ENCODE measurements at places on chromosomes 12 and 14.

DNA sequence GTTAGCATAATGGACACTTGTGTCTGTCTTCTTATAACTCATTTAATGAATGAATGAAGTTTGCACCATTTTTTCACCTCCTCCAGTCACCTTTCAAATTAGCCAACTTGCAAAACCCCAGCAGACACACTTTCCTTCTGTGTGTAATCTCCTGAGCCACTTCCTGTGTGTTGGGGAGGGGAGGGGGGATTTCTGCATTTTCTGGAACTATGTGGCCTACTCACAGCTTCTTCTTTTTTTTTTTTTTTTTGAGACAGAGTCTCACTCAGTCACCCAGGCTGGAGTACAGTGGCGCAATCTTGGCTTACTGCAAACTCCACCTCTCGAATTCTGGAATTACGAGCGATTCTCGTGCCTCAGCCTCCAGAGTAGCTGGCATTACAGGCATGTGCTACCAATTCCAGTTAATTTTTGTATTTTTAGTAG, 4.1 kb upstream of the SERPINA1 start:
- peaks cover 17% of the 10 kb centered on the region for H3K27me3 ChIP-seq
- DNase-seq, result peak; percentile 49
- H3K4me1 ChIP-seq, result peaks cover 7% of the 10 kb centered on the region
- no peaks in the 10 kb centered on the region for H3K36me3 ChIP-seq

GRCh38 chr14:68366656-68367055, 426.2 kb downstream of the ZFP36L1 start:
- no peaks in the 10 kb centered on the region for H3K27me3 ChIP-seq
- no peak overlapping the region for H3K27ac ChIP-seq
- peaks cover 3% of the 10 kb centered on the region for H3K36me3 ChIP-seq

DNA sequence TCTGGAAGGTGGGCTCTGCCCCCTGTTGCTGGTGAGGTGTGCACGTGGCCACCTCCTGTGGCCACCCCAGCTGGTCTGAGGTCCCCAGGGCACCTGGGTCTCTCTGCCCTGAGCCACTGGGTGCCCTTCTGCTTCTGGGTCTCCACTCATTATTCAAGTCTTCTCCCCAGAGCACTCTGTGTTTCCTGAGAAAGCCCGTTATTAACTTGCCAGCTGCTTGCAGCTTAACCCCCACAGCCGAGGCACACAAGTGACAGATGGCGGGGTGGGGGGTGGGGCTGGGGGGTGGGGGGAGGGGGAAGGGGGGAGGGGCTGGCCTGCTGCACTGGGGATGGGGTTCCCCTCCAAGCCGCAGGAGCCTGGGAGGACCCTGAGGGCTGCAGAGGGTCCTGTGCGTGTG, 40.5 kb downstream of the FBRSL1 start:
- H3K36me3 ChIP-seq, result no peaks in the 10 kb centered on the region
- DNase-seq, result no peak
- H3K27ac ChIP-seq, result no peak overlapping the region
- H3K4me3 ChIP-seq, result no peak overlapping the region
- H3K4me1 ChIP-seq, result peaks cover 2% of the 10 kb centered on the region
- H3K27me3 ChIP-seq, result no peaks in the 10 kb centered on the region

- no peak overlapping the region for H3K4me3 ChIP-seq
- no peaks in the 10 kb centered on the region for H3K27me3 ChIP-seq
- DNase-seq, result no peak
- H3K4me1 ChIP-seq, result no peaks in the 10 kb centered on the region
- no peak overlapping the region for H3K27ac ChIP-seq
These were observed 32.0 kb downstream of the HRK start for GRCh38 chr12:116849216-116849615.

DNA sequence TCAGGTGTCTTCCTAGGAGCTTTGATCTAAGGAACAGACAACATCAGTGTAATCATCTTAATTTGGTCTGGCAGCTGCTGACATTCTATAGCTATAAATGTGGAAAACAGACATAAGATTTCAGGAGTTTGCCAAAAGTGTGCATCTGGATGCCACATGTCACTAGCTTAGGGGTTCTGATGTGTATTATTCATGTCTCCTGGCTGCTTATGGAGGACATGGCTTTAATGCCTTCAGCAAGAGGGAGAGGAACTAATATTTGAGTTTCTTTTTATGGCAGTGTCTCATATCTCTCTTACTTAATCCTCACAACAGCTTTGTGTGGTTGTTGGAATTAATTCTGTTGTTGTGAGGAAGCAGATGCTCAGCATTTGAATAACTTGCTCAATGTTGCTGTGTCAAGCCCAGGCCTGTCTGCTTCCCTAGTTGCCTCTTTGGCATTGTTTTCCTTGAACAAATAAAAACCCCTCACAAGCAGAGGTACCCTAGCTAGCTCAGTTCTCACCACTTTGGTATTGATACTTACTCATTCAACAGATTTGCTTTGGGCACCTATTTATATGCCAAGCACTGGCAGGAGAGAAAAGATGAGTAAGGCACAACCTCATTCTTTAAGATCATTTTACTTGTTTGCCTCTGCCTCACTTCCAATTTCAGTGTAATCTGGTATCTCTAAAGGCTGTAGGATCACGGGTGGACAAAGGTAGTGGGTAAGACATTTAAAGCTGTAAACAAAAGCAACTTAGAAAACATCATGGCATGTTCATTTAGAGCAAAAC, 39.8 kb upstream of the EID3 start:
- H3K4me3 ChIP-seq, result no peak overlapping the region
- H3K36me3 ChIP-seq, result no peaks in the 10 kb centered on the region

GRCh38 chr12:107435520-107435919, 250.1 kb upstream of the PWP1 start:
- no peak overlapping the region for H3K27ac ChIP-seq
- H3K27me3 ChIP-seq, result no peaks in the 10 kb centered on the region
- no peak overlapping the region for H3K4me3 ChIP-seq
- DNase-seq, result no peak
- no peaks in the 10 kb centered on the region for H3K36me3 ChIP-seq

DNA sequence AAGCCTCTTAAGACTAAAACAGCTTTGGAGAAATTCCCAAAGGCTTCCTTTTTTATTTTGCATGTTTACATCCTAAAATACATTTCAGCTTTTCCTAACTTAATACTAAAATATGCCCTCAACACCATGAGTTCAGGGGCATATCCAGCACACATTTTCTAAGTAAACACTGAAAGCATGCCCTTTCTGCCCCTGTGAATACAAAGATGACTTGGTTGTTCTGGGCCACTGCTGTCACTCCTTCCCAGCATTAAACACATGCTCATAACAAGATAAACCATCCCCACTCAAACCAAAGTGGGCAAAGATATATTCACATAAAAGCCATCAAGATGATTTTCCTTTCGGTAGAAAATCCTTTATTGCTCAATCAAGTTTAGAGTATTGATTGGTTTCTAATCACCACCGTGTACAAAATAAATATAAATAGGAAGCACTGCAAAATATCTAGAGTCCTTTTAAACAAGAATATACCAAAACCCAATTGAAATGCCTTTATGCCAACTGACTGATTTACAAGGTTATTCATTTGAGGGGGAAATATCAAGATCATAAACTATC, 1.9 kb downstream of the CCNB1IP1 start:
- H3K4me3 ChIP-seq, result peak overlapping the region; percentile 55
- H3K27ac ChIP-seq, result peak overlapping the region; percentile 67
- no peak for DNase-seq
- peaks cover 19% of the 10 kb centered on the region for H3K36me3 ChIP-seq
- peaks cover 65% of the 10 kb centered on the region for H3K4me1 ChIP-seq

DNA sequence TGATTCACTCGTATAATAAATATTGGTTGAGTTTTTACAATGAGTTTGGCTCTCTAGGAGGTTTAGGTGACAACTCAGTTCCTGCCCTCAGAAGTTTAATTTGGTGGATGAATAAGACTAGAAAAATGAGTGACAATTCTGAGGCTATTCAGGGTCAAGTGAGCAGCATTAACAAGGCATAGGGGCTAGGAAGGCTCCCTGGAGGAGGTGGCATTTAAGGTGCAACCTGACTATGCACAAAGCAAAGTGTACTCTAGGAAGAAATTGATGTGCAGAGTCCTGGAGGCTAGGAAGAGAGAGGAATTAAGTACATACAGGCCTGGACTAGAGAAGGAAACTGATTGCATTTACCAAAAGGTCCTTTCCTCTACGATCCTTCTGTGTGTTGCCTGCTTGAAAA, 440.3 kb downstream of the MED13L start:
- no peaks in the 10 kb centered on the region for H3K4me1 ChIP-seq
- DNase-seq, result no peak
- H3K27me3 ChIP-seq, result no peaks in the 10 kb centered on the region
- H3K27ac ChIP-seq, result no peak overlapping the region

GRCh38 chr12:51322452-51322851, 1.5 kb downstream of the BIN2 start:
- H3K4me3 ChIP-seq, result peak overlapping the region; percentile 95
- peaks cover 47% of the 10 kb centered on the region for H3K36me3 ChIP-seq
- no peaks in the 10 kb centered on the region for H3K27me3 ChIP-seq
- peaks cover 75% of the 10 kb centered on the region for H3K4me1 ChIP-seq

DNA sequence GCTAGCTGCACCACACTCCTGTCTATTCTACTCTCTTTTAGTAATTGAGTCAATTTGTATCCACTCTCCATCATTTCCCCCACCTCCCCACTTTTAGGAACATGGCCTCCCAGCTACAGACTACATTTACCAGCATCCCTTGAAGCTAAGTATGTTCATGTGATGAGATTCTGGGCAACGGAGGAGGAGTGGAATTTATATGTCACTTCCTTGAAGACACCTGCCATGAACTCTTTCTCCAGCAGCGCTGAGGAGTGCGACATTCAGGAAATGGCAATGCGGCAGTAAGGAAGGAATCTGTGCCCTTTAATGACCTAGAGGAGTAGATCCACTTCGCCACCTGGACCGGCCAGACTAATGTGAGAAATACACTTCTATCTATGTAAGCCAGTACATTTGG, 243.7 kb upstream of the DIO2 start:
- no peak overlapping the region for H3K4me3 ChIP-seq
- H3K36me3 ChIP-seq, result no peaks in the 10 kb centered on the region
- no peak overlapping the region for H3K27ac ChIP-seq
- no peaks in the 10 kb centered on the region for H3K27me3 ChIP-seq

GRCh38 chr12:111251058-111251730, 117.7 kb downstream of the PHETA1 start:
- H3K4me1 ChIP-seq, result no peaks in the 10 kb centered on the region
- H3K36me3 ChIP-seq, result no peaks in the 10 kb centered on the region
- H3K27me3 ChIP-seq, result no peaks in the 10 kb centered on the region
- DNase-seq, result no peak
- no peak overlapping the region for H3K27ac ChIP-seq
- H3K4me3 ChIP-seq, result no peak overlapping the region

DNA sequence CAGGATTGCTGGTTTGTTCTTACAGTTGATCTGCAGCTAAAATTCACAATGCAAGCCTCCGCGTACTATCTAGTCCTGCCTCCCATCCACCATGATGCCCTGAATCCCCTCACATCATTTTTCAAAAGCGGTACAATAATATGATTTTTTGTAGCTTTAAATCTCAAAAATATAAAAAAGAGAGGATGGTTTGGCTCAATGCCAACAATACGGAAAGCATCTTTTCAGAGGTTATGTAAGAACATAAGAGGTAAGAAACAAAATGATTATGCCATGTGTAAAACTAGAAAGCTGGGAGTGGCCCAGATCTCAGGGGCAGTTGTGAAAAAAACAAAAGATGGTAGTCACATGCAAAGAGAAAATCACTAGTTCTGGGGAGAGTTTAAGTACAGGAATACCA, 24.0 kb upstream of the ZDHHC17 start:
- H3K36me3 ChIP-seq, result no peaks in the 10 kb centered on the region
- DNase-seq, result no peak
- H3K4me3 ChIP-seq, result no peak overlapping the region
- no peaks in the 10 kb centered on the region for H3K4me1 ChIP-seq
- H3K27me3 ChIP-seq, result no peaks in the 10 kb centered on the region
- no peak overlapping the region for H3K27ac ChIP-seq

DNA sequence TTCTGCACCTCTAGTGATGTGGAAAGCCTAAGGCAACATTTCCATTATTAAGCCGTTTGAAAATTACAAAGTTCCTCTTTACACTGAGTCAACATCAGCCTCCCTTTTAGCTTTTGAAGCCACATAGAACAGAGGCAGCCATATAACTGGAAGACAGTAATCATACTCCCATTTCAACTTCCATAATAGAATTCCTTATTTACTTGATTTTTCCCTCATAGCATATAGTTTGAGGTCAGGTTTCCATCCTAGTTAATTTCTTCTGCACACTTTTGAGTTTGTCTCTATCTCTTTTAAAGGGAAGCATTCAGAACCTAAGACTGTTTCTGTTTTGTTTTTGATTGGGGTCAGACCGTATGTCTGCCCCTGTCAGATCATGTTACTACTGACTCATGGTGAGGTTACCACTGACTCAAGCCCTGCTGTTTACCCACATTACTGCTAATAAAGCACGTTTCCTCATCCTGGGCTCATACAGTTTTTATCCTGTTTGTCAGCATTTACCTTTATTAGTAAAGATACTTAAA, 161.0 kb downstream of the SLC38A4 start:
- peak overlapping the region; percentile 55 for H3K4me3 ChIP-seq
- peaks cover 6% of the 10 kb centered on the region for H3K36me3 ChIP-seq
- no peaks in the 10 kb centered on the region for H3K27me3 ChIP-seq
- DNase-seq, result peak; percentile 60
- peak overlapping the region; percentile 79 for H3K27ac ChIP-seq

GRCh38 chr14:91300957-91301356, 56.5 kb upstream of the GPR68 start:
- H3K27me3 ChIP-seq, result no peaks in the 10 kb centered on the region
- H3K27ac ChIP-seq, result peak overlapping the region; percentile 35
- DNase-seq, result no peak

DNA sequence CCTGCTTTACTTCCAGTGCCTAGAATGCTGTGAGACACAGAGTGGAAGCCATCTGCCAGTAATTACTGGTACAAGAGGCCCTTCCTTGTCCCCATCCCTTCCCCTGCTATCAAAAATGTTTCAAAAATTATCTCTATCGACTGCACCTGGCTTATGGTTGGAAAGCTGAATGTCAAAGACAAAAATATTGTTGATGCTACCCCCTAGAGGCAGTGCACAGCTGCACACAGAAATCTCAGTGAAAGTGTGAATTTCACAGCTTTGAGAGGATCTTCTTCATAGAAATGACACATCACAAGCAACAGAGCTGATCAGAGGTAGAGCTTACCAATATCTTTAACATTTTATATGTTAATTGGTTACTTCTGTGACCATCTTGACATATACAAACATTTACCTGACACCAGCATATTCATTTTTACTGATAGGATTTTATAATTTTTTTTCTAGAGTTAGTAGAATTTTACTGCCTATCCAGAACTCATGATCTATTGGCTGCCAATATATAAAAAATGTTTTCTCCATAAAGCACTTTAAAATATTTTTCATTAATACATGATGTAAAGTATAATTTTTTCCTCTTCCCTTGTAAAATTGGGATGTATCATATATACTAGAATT, 138.0 kb downstream of the AACS start:
- no peak overlapping the region for H3K4me3 ChIP-seq
- no peak for DNase-seq
- H3K27me3 ChIP-seq, result peaks cover 26% of the 10 kb centered on the region
- no peaks in the 10 kb centered on the region for H3K4me1 ChIP-seq
- H3K36me3 ChIP-seq, result no peaks in the 10 kb centered on the region
- no peak overlapping the region for H3K27ac ChIP-seq

GRCh38 chr14:65156568-65157366, 54.5 kb upstream of the MAX start:
- H3K4me1 ChIP-seq, result peaks cover 12% of the 10 kb centered on the region
- no peak overlapping the region for H3K4me3 ChIP-seq
- H3K36me3 ChIP-seq, result no peaks in the 10 kb centered on the region
- no peak for DNase-seq
- H3K27me3 ChIP-seq, result no peaks in the 10 kb centered on the region
- H3K27ac ChIP-seq, result no peak overlapping the region

- no peak for DNase-seq
- H3K4me1 ChIP-seq, result no peaks in the 10 kb centered on the region
- H3K27ac ChIP-seq, result no peak overlapping the region
- H3K27me3 ChIP-seq, result no peaks in the 10 kb centered on the region
- no peak overlapping the region for H3K4me3 ChIP-seq
- no peaks in the 10 kb centered on the region for H3K36me3 ChIP-seq
These were observed 266.3 kb upstream of the PRKD1 start for GRCh38 chr14:30193845-30194501.
